Colonic mucosa (tissue), 4 donors: ENCODE measurements at places on chromosomes 5 and 9. TPM values are rescaled to one million over a fixed set of nuclear protein-coding genes. Genes with fewer than 3 reads are reported as not detected.
A peak's percentile ranks its signal among the peaks of the same experiment; 100 is the strongest.

OBP2B gene
- not detected for total RNA-seq

MEIKIN gene
- total RNA-seq, result not detected

GABBR2 gene
- total RNA-seq, result 0.05 TPM

IRGM gene
- not detected for total RNA-seq

TMEM215 gene
- not detected for total RNA-seq

TICAM2 gene
- 1.2 TPM for total RNA-seq

SOX30 gene
- 0.08 TPM for total RNA-seq

MYMK gene
- total RNA-seq, result not detected

SUSD3 gene
- 2.2 TPM for total RNA-seq

OGN gene
- total RNA-seq, result 3.2 TPM

ARID3C gene
- total RNA-seq, result not detected

DBH gene
- total RNA-seq, result not detected

PCDHB12 gene
- total RNA-seq, result 0.40 TPM

ERMP1 gene
- 50.8 TPM for total RNA-seq

DNA sequence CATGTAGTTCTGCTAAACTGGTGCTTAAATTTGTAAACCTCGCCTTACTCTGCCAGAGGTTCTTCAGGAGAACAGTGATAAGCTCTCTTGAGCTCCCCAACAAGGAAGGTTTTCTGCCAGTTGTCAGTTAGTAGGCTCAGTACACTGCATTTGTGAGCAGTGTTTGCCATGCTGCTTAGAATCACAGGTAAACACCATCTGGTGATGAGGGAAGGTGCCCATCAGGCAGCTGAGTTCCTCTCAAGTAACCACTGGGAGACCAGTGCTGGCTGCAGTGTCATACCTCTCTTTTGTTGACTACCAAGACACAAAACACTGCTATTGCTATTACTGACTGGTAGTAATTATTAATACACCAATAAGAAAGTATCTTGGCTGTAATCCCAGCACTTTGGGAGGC, 186.2 kb upstream of the OTULINL start:
- DNase-seq, result no peak

- no peak for DNase-seq
These were observed 31.4 kb downstream of the CHSY3 start for GRCh38 chr5:129935626-129936025.

GRCh38 chr9:127977009-127977883, 3.5 kb downstream of the EEIG1 start:
- DNase-seq, result peak; percentile 71

- no peak for DNase-seq
These were observed 9.7 kb downstream of the SLC30A5 start for GRCh38 chr5:69103521-69103920.

DNA sequence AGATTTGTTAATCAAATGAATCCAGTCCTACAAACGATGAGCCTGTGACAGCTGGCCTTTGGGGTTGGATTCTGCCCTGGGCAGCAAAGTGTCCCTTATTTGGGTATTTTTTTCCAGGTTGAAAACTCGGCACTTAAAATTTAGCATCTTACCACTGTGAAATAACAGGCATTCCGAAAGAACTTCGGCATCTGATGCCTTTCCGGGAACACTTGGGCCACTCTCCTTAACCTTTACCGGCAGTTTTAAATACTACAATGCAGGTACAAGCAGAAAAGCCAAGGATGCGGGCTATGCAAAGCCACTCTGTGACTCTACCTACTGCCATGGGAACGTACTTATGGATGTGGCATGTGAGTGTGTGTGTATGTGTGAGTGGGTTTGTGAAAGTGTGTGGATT, 1.0 kb upstream of the RASGRF2 start:
- no peak for DNase-seq

DNA sequence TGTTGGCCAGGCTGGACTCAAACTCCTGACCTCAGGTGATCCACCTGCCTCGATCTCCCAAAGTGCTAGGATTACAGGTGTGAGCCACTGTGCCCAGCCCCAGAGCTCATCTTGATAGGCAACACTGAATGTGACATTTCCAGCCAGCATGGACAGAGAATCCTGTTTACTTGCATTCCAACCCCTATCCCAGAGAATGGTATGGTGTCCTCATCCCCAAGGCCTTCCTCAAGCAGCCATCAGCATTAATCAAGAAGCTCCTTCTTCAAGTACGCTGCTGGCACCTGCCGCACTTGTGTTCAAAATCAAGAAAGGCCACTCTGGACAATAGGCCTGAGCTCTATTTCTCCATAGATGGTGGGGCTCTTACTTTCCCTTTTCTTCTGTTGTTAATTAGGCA, 40.2 kb downstream of the STARD4 start:
- no peak for DNase-seq

DNA sequence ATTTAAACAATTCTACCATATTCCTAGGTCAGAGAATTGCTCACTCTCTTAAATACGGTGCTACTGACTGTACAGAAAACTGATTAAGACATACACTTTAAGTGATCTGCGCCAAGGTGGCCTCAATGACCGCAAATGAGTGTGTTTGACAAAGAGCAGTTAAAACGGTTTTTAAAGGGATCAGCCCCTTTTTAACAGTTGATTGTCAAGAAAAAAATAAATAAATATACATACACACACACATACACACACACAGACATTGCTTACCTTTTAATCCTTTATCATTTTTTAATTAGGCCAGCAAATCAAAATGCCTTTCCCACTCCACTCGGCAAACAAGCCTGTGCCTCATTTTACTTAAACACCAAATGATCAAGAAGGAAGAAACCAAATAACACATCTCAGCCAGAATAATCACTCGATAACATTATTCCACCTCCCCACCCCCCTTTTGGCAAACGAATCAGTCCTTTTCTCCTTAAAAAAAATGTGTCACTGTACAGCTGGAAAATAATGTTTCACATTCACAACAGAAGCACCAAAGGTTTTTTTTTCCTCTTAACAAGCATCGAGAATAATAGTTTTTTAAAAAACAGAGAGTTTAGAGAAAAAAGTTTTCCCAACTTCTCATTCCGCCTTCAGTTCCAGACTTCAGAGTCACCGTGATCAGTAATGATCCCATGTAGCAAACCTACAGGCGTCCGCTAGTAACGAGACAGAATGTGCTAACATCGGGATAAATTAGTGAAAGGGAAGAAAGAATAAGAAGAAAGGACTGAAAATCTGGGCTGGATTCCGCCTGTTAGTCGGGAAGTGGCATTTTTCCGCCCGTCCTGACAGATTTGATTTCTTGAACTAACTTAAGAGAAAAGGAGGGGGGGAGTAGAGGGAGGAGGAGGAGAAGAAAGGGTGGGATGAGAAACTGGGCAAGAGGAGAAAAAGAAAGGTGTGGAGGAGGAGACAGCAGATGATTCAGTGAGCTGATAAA, at the start of gene ZNF608:
TSS of gene ZNF608 (minus strand) at position 712 of the 988 bp plus-strand sequence. CDS start 1,650 bp downstream, outside the sequence.
- peak; percentile 40 for DNase-seq

GRCh38 chr9:23044549-23044948, 597.9 kb downstream of the DMRTA1 start:
- DNase-seq, result no peak

- no peak for DNase-seq
These were observed 23.1 kb downstream of the NDST1 start for GRCh38 chr5:150530951-150531588.

DNA sequence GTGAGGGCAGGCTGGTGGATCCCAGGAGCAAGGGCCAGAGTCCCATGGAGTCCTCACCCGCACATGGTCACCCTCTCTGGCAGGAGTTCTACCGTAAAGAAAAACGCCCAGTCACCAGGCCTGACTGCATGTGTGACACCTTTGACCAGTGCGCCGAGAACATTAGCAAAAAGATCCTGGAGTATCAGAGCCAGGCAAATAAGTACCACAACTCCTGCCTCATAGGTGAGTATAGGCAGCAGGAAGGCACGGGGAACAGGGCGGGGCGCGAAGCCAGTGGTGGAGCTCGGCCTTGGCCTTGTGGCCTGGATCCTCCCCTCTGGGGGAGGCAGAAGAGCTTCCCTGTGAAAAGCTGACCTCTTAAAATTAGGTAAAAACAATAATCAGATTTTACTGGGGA, 45.4 kb upstream of the TDRD7 start:
- peak; percentile 40 for DNase-seq

DNA sequence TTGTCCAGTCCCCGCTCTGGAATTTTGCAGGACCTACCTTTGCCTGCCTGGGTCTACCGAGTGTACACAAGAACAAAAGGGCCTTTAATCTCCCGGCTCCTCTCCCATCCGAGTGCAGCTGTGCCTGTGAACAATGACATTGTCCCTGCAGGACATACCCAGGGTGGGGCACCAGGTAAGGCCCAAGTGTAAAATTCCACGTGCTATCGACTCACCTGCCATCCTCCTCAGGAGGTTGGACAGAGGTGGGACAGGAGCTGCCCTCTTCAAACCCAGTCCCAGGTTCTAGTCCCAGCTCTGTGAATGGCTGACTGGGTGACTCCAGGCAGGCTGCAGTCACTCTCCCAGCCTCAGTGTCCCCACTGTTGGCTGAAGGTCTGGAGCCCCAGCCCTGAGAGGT, 159.6 kb upstream of the ALDH1B1 start:
- DNase-seq, result no peak

DNA sequence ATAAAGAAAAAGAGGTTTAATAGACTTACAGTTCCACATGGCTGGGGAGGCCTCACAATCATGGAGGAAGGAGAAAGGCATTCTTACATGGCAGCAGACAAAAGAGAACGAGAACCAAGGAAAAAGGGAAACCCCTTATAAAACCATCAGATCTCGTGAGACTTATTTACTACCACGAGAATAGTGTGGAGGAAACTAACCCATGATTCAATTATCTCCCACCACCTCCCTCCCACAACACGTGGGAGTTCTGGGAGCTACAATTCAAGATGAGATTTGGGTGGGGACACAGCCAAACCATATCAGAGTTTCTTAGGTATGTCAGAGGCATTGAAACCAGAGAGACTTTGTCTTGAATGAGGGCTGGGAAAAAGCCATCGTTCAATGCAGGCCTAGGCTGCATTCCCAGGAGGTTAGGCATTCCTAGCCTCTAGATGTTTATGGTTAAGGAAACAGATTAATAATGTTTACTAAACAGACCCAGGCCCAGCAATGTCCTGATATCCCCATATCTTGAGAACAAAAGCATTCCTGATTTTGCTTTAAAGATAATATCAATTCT, 7.5 kb upstream of the PAIP1 start:
- no peak for DNase-seq

GRCh38 chr9:33162721-33163311, 4.3 kb downstream of the B4GALT1 start:
- DNase-seq, result peak; percentile 58

DNA sequence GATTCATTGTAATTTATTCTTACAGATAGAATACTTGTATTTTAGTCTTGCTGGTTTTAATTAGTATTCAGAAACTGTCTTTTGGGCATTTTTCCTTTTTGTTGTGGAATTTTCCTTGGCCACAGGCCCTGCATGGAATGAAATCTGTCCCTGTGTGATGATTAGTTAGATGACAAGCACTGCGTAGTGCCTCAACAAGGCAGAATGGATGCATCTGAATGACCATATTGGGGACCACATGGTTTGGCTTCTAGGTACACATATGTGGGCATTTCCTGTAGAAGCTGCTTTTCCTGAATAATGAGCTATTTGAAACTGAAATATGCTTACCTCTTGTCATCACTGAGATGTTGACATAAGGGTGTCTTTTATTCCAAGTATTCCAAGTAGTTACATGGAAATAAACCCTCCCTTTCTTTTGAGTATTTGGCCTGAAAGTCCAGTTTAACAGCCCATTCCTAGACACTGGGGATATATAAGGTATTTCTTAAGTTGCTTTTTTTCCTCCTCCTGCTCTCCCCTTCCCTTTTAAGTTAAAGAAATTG, 147.3 kb downstream of the YTHDC2 start:
- DNase-seq, result no peak

DNA sequence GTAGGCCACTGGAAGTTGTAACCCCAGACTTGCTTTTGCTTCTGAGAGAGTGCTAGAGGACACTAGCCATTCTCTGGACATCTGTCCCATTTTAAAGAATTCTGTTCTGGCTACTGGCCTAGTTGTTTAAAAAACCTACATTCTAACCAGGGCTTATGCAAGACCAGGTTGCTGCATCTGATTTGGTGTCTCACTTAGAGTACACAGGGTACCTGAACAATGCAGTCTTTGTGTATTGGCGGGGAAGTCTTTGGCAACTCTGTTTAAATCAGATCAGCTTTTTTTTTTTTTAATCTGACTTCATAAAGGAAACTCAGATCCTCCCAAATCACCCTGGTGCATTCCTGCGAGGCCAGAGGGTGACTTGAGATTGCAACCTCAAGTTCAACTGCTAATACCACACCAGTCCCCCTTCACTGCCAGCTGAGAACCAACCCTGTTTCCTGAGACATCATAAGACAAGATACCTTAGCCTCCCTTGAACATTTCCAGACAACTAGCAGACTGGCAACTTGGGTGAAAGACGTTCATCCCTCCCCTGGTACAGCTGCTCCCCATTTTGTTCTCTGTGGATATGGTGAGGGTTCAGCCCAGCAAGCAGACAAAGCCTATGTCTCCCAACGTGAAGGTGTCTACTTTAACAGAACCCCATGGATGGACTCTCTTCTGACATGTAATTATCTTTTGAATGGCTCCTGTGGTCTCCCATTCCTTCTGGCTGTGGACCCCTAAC, 27.0 kb downstream of the SKP1 start:
- no peak for DNase-seq

DNA sequence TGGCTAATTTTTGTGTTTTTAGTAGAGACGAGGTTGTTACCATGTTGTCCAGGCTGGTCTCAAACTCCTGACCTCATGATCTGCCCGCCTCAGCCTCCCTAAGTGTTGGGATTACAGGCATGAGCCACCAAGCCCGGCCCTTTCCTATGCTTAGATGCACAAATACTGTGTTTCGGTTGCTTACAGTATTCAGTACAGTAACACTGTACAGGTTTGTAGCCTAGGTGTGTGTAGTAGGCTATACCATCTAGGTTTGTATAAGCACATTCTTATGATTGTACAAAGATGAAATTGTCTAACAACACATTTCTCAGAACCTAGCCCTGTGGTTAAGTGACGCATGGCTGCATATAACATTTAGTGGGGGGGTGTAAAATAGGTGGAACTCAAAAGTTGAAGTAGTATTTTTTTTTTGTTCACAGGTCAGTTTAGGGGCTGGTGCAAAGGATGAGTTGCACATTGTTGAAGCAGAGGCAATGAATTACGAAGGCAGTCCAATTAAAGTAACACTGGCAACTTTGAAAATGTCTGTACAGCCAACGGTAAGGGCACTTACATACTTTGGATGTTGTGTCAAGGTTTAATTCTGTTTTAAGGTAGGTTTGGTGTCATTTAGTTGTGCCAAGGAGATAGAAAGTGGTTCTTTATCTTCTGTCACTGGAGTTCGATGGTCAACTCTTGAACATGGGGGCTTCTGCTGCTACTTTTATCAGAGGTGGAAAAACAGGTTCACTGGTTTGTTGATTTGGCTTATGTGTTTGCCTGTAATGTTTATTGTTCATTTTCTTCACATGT, 3.4 kb downstream of the NPM1 start:
- DNase-seq, result no peak

- DNase-seq, result no peak
These were observed 63.7 kb downstream of the LURAP1L start for GRCh38 chr9:12838546-12838945.

DNA sequence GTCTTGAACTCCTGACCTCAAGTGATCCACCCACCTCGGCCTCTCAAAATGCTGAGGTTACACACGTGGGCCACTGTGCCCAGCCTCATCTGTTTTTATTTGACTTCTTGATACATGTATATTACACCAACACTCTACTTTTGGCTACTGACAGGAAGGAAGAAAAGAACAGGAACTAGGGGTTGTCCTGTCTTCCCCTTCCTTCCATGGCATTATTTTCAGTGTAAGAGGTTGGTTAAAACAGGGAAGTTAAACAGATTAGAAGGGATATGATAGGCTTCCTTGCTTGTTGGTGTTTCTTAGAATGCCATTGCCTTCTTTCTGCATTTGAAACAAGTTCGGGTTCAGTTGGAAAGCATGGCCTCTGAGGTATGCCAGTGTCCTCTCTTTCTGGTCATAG, 312.8 kb downstream of the NDUFS4 start:
- DNase-seq, result no peak

- no peak for DNase-seq
These were observed 58.6 kb downstream of the DIAPH1 start for GRCh38 chr5:141560151-141560550.
